GM13977 (cell line): ENCODE measurements at places on chromosomes 11 and 22.

- no peak for DNase-seq
Observed at GRCh38 chr11:11981364-11981763, 27.1 kb downstream of the DKK3 start.

DNA sequence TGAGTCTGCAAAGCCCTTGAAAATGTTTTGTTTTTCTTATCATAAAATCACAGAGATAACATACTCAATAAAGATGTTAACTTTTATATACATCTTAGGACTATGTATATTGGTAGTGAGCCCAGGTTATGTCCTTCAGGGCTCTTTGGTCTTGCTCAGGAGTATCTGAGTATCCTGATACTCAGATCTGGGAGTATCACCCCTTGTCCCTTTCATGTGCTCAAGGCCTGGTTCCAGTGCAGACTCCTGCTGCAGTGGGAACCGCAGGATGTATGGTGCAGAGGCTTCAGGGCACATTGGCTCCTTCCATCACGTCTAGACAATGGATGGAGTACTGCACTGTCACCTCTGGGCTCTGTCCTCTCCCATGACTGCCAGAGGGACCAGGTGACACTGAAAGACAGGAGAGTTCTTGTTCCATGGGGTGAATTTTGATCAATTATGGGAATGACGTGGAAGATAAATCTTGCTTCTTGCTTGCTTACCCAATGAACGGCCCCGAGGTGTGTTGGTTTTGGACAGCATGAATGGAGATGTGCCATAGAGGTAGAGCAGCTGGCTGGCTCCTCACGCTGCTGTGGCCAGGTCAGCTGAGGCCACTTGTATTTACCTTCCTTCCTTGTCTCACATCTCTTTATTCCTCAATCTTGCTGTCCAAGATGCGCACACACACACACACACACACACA, 215.5 kb downstream of the ARHGAP42 start:
- DNase-seq, result no peak

- DNase-seq, result no peak
Observed at GRCh38 chr11:78954261-78954660, 379.6 kb upstream of the NARS2 start.

GRCh38 chr11:899724-900123, 10.9 kb downstream of the CHID1 start:
- no peak for DNase-seq

DNA sequence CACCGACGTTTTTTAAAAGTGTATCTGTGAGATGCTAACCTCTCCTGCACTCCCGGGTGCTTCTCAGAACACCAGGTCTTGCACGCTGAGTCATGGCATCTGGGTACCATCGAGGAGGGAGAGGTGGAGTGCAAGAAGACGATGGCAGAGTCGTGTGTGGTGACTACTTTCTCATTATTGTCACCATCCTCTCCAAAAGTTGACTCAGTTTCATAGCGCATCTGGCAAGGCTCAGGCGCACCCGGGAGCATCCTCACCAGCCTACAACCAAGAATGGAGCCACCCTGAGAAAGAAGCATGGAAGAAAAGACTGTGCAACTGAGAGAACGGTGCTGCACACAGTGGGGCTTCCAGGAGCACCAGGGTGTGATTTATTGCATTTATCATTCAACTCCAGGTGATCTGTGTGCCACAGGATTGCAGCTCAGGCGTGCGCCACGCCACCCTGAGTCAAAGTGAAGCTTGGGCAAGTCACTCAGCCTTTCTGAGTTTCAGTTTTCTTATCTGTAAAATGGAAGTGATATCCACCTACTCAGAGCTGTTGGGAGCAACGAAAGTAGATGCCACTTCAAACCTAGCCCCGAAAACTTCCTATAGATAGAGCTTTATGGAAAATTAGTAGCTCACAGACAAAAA, 65.4 kb downstream of the LINC01488 start:
- DNase-seq, result peak; percentile 72

- DNase-seq, result no peak
Observed at GRCh38 chr22:26914519-26915185, 257.3 kb downstream of the MIAT start.

DNA sequence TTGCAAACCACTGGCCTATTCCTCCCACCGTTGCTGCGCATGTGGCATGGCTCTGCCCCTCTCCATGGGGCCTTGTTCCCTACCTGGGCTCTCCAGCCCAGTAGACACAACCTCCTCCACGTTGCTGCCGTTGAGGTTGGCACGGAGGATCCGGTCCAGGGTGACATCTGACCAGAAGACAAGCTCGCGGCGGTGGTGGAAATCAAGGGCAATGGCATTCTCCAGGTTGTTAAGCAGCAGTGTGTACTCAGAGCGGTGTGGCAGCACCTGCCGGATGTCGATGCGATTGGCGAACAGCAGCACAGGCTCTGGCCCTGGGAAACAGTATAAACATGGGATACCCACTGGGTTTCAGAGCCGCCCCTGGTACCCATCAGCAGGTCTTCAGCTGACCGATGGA, 23.8 kb downstream of the LRP4 start:
- no peak for DNase-seq

- no peak for DNase-seq
Observed at GRCh38 chr11:111018566-111018965, 227.0 kb upstream of the POU2AF2 start.

GRCh38 chr22:45996241-45997076, 19.5 kb upstream of the WNT7B start:
- DNase-seq, result peak; percentile 56

DNA sequence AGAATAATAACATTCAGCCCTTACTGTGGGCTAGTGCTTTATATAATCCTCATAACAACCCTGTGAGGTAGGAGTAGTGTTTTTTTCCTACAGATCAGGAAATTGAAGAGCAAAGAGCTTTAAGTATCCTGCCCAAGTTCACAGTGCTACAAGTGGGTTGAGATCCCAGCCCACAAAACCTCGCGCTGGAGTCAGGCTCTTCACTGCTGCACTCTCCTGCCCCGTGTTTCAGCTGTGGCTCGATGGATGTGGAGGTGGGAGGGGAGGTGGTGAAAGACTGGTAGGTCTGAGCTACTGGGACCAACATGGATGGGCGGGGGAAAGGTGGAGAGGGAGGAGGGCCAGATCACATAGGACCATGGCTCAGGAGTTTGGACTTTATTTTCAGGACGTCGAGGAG, 6.1 kb downstream of the ZNF408 start:
- DNase-seq, result no peak

- DNase-seq, result no peak
Observed at GRCh38 chr11:125624756-125625213, at the start of gene CHEK1. Gene CHEK1 (plus strand): TSS chr11:125625163. CDS start chr11:125626769, 1,606 bp downstream.
